Cortex of kidney (tissue), 1 donor: ENCODE measurements at places on chromosomes 2 and 18.

DNA sequence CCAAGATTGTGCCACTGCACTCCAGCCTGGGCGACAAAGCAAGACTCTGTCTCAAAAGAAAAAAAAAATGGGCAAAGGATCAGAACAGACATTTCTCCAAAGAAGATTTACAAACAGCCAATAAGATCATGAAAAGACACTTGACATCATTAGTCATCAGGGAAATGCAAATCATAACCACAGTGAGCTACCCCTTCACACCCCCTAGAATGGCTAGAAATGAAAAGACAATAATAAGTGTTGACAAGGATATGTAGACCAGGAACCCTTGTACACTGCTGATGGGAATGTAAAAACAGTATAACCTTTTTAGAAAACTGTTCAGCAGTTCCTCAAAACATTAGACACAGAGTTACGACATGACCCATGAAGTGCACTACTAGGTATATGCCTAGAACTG is 18.4 kb upstream of the MTERF4 start:
- no peak for DNase-seq

DNA sequence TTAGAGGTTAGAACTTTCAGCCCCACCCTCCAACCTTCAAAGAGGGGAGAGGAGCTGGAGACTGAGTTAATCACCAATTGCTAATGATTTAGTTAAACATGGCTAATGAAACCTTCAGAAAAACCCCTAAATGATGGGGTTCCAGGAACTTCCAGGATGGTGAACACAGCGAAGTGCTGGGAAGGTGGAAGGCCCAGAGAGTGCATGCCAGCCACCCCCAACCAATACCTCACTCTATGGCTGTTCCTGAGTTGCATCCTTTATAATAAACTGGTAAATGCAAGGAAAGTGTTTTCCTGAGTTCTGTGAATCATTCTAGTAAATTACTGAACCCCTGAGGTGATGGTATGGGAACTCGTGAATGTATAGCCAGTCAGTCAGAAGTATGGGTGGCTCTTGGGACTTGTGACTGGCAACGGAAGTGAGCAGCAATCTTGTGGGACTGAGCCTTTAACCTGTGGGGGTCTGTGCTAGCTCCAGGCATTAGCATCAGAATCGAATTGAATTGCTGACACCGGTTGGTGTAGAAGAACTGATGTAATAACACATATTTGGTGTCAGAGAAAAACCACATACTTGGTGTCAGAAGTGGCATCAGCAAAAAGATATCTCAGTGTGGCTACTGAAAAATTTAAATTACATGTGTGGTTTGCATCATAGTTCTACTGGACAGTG is 37.4 kb downstream of the NPHP1 start:
- no peak for DNase-seq

GRCh38 chr2:188561473-188561979 is 269.9 kb downstream of the GULP1 start:
- DNase-seq, result no peak

GRCh38 chr2:151182396-151182795 is 79.3 kb downstream of the RBM43 start:
- no peak for DNase-seq

GRCh38 chr2:172251231-172251630 is 148.5 kb upstream of the DLX2 start:
- DNase-seq, result no peak

- no peak for DNase-seq
Measured at GRCh38 chr2:25145803-25146202, 22.6 kb downstream of the POMC start.
